Germinal center (tissue), 1 donor: ENCODE measurements at places on chromosomes 4 and X.

- DNase-seq, result no peak
Measured at GRCh38 chr4:156228676-156229075, 275.0 kb upstream of the CTSO start.

DNA sequence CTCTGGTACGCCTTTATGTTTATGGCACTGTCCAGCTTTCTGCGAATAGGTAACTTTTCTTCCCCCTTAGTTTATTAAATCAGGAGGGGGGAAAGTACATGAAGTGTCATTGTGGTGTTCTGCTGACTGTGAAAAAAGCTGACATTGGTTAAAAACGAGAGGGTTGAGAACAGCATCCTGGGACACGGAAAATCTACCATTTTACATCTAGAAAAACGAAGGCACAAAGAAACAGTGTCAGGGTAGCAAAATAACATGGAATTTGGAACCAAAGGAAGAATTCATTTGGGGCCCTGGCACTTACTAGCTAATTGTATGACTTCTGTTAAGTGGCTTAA lies 1.2 kb upstream of the AMOT start:
- no peak for DNase-seq

DNA sequence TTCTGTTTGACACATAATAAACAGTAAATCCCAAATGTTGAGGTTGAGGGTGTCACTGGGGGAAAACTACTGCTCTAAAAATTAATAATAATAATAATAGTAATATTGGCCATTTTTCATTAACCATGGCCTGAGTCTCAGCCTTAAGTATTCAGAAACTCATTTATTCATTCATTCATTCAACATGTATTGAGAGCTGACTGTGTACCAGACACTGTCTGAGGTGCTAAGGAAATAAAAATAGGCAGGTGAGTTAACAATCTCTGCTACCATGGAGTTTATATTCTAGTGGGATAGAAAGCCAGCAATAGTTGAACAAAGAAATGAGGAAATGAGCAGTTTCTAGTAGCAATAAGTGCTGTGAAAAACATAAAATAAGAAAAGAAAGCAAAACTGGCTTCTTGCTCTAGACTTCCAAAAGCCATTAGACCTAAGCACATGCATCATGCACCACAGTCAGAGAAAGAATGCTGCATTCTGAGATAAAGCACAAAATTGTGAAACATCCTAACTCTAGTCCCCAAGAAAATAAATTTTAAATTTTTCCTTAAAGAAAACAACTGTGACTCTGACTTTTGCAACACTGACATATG lies 278.7 kb downstream of the RCHY1 start:
- no peak for DNase-seq

- DNase-seq, result no peak
Measured at GRCh38 chr4:71275570-71275969, 63.2 kb upstream of the SLC4A4 start.

- DNase-seq, result no peak
Measured at GRCh38 chr4:152734015-152734698, 45.4 kb downstream of the TIGD4 start.

DNA sequence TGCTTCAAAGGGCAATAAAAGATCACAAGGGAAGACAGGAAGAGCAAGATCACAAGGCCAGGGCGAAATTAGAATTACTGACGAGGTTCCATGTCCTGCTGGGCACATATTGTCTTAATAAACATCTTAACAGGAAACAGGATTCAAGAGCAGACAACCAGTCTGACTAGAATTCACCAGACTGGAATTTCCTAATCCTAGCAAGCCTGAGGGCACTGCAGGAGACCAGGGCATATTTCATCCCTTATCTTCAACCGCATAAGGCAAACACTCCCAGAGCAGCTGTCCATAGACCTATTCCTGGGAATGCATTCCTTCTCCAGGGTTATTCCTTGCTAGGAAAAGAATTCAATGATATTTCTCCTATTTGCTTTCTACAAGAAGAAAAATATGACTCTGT lies 12.4 kb upstream of the TDO2 start:
- DNase-seq, result no peak

DNA sequence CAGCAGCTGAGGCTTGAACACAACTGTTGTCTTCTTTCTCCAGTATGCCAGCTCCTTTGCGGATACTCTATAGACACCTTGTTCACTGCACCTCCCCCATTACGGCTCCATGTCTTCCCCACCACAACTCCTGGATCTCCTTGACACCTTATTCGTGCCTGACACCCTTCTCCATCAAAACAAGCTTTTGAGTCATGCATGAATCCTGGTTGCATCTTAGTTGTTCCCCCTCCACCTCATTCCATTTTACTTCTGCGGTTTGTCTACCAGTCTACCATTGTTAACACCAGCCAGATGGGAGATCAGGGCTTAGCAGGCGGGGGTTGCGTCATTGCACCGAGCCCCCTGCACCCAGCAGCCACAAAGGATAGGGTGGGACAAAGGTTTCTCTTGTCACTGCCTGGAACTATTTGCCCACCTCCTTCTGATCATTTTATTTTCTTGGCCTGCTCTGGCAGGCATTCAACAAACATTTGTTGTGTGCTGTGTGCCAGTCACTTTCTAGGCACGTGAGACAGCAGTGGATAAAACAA lies 2.0 kb upstream of the CDK16 start:
- DNase-seq, result no peak

DNA sequence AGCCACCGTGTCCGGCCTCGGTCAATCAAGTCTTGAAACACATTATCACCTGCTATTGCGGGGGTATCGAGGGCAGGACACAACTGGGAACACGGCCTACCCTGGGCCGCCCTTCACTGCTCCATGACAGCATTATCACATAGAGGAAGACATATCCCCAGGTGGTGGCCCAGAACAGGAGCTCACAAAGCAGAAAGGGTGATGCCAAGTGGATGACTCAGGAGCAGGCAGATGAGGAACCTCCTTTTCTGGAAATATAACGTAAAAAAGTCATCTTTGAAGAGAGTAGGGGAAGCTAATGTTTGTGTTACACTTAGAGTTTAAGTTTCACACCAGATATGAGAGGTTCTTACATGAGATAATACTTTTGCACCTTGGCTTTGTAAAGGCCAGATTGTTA lies 5.3 kb upstream of the SUPT20HL1 start:
- DNase-seq, result no peak

DNA sequence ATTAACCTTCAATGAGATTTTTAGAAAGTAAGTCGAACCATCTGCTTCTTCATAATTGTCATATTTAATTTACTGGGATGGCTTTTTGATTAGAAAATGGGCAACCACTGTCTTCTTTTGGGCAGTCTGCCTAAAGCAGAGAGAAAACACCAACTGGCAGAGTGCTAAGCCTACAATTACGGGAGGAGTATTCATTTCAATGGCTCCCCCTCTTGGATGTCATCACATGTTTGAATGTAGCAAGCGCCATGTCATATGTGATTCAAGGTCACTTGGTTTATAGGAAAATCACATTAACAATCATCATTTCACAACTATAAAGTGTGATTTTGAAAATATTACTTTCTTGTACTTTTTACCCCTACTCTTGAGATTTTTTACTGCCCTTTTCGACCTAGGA lies 261.9 kb downstream of the FRMPD4 start:
- no peak for DNase-seq

- peak; percentile 12 for DNase-seq
Measured at GRCh38 chr4:82371497-82371896, 2.3 kb downstream of the HNRNPD start.

- no peak for DNase-seq
Measured at GRCh38 chr4:165502916-165503907, 124.4 kb downstream of the CPE start.

DNA sequence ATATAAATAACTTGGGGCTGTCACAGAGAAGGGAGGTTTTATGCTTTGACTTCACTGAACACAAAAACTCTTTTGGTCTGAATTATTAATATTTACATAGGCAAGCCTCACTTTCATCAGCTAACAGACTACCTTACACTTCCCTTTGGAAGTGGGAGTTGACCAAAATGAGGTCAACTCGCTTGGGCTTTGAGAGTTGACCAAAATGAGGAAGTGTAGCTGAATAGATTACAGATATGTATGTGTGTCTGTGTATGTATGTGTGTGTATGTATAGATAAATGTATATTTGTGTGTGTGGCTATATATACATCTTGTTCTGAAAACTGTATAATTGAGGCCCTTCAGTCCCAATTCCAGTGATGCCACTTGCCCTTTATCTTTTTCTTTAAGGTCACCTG lies 113.3 kb upstream of the IL13RA1 start:
- DNase-seq, result no peak

DNA sequence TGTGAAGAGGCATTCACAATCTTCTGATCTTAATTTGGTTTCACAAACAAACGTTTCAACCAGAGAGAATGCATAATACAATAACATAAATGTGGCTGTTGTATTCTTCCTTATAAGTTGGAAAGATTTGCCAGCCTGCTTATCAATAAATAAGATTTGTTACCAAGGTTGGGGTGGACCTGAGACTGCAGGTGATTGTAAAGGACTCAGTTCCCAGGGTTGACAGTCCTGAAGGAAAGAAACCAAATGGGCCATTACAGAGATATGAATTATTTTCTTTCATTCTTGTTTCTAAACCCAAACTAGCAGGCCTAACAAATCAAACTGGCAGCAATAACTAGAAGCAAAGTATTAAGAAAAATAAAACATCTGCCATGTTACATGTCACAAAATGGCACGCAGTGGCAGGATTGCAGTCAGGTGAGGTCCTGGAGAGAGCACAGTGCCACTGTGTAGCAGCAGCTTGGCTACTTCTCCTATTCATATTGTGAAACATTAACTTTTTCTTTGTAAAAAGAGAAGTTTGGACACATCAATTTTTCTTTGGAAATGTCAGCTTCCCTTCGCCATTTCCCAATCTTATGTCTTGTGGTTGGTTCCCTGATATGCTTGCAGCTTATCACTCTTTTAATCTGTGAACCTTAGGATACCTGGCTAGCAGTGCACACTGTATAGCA lies 133.8 kb upstream of the EMCN start:
- DNase-seq, result no peak

DNA sequence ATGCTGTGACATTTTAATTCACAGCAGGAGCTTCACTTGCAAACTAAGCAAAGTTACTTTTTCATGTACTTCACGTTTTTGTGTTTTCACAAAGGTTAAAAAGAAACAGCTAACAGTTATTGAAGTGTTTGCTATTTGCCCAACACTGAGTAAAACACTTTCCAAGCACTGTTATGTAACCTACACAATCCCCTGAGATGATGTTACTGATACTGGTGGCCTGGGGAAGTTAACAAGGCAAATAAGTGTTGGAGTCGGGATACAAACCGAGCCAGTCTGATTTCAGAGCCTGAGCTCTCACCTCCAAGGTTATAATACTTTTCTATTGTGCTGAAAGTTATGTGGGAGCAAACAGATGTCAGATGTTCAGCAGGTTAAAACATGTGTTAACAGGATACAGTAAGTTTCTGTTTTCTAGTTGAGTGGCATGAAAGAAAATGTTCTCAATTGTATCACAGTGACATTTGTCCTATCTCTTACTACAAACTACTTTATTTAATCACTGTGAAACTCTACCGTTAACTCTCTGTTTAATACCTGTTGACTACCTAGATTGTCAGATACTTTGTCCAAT lies 3.9 kb upstream of the CXCL13 start:
- no peak for DNase-seq

DNA sequence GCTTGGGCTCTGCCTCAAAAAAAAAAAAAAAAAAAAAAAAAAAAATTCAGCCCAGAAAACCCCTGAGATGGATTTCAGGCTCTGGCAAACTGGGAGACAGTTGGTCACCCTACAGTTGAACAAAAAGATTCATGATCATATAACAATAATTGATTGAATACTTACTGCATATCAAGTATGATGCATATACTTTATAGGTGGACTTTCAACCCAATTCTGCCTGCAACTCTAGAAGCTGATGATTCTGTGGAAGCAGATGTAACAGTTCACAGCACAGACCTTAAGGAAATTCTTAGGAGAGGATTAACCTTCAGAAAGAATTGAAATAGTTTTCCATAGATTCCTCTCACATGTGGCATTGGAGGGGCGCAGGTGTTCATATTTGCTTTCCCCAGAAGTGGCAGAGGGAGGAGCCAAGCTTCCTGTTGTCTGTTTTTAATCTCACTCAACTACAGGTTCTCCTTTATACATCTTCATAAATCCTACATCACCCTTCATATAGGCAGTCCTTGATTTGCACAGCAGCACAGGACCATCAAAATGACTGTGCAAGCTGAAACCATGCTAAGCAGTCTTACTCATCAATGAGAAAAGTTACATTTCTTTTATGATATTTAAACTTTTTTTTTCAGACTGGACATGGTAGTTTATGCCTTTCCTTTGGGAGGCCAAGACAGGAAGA lies 149.4 kb upstream of the KLF3 start:
- no peak for DNase-seq

DNA sequence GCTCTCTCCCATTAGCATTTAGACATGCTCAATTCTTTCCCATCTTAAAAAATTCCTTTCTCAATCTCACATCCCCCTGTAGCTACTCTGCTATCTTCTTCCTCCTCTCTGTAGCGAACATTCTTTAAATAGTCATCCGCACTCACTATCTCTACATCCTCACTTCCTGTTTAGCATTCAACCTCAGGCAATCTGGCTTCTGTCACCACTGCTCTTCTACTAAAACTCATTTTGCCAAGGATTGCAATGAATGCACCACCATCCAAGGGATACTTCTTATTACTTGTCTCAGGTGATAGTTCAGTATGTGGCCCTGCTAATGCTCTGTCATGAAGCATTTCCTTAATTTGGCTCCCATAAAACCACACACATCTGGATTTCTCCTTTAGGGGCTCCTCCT lies 10.9 kb upstream of the TET2 start:
- DNase-seq, result no peak

DNA sequence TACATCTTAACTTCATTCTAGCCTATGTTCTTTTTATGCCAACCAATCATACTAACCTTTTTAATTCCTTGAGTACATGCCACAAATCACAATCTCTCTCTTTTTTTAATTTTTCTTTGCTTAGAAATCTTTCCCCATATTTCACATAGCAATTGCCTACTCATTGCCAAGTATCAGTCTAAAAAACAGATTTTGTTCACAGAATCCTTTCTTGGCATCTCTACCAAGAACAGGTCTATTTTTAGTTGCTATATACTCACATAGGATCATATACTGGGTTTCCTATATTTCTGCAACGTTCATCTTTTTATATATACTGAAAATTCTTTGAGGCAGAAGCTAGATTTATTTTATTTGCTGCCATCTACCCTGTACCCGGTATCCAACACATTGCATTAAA lies 292.1 kb downstream of the GASK1B start:
- DNase-seq, result no peak

DNA sequence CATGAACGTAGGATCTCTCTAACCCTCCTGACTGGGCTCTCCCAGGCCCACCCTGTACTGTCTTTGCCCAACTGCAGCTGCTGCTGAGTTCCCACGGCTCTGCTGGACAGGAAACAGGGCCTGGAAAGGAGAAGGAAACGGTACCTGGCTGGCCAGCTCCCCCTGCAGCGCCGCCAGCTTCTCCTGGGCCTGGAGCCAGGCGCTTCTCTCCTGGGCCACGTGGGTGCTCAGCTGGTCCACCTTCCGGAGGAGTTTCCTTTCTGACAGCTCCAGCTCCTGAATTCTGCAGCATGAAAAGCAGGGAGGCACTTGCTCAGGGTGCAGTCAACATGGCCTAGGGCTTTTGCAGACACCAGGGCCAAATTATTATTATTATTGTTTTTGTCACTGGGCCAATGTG lies 6.5 kb downstream of the C4orf50 start:
- no peak for DNase-seq
